Heart right ventricle (tissue), 16 donors: ENCODE measurements at places on chromosomes 7 and 10. TPM values are rescaled to one million over a fixed set of nuclear protein-coding genes. Genes with fewer than 3 reads are reported as not detected.
A peak's percentile ranks its signal among the peaks of the same experiment; 100 is the strongest.

DNA sequence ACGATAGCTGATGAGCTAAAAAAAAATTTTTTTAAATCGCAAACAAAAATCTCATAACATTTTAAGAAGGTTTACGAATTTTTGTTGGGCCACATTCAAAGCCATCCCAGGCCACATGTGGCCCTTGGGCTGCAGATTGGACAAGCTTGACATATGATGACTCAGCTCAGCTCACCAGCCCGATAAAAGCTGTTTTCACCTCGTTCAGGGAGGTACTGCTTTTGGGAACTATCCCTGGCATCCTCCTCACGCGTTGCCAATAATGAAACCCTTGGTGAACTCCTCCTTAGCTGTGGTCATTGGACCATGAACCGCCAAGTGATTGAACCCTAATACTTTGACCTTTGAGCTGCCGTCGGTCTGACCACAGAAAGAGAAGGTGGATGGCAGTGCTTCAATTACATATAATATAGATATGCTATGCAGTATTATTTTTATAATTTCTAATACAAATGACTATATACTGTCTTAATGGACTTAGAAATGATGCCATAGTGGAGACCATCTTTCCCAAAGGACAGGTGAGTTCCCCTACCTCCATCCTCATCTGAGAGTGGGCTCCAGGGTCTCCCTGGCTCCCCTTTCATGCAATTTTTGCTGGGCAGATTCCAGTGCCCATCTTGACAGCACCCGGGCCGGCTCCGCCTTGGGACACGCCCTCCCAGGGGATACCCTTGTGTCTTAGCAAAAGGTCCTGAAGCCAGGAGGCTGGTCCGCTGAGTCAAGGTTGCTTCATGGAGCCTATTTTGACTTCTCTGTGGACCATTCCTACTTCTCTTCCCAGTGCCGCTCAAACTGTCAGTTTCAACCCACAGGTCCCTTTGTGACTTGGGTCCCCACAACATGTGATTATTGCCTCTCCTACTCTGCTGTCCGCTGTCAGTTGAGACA, 707.2 kb downstream of the PARD3 start:
- no peak for DNase-seq

DNA sequence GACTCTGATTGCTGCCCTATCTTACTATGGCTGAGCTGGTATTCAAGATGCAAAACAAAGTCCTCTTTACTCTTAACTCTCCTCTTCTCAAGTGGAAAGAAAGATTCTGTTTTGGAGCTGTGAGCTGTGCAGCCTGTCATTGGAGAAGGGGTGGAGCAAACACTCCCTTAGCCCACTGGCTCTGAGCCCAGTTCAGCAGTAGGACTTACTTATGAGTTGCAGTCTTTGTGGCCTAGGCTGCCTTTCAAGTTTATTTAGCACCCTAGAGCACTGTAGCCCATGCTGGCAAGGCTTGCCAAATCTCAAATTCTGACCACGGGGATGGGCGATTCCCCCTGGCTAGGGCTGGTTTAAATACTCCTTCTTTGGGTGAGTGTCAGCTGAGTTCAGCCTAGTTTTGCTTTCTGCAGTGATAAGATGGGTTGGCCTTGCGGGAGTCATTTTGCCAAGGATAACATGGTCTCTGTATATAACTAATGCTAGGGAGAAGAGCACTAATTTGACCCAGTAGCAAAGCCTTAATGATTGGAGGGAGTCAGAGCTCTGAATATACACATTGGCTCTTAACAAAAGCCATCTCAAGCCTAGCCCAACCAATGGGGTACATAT, 110.2 kb downstream of the MYO3A start:
- no peak for DNase-seq

GRCh38 chr7:69177941-69178494, 420.3 kb upstream of the AUTS2 start:
- DNase-seq, result no peak

Gene STAG3
- total RNA-seq, result 0.37 TPM

Gene ATP6V0A4
- total RNA-seq, result not detected

GRCh38 chr10:109892931-109893330, 30.4 kb downstream of the XPNPEP1 start:
- no peak for DNase-seq

GRCh38 chr7:73451780-73452398, 18.3 kb downstream of the FZD9 start:
- no peak for DNase-seq

Gene CHAT
- not detected for total RNA-seq

DNA sequence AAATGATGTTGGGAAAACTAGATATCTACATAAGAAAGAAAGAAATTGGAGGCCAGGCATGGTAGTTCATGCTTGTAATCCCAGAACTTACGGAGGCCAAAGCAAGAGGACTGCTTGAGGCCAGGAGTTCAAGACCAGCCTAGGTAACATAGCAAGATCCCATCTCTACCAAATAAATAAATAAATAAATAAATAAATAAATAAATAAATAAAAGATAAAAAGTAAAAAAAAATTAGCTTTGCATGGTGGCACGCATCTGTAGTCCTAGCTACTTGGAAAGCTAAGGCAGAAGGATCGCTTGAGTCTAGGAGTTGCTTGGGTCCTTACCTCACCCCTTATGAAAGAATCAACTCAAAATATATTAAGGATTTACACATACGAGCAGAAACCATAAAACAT, 193.5 kb upstream of the NOBOX start:
- DNase-seq, result no peak

DNA sequence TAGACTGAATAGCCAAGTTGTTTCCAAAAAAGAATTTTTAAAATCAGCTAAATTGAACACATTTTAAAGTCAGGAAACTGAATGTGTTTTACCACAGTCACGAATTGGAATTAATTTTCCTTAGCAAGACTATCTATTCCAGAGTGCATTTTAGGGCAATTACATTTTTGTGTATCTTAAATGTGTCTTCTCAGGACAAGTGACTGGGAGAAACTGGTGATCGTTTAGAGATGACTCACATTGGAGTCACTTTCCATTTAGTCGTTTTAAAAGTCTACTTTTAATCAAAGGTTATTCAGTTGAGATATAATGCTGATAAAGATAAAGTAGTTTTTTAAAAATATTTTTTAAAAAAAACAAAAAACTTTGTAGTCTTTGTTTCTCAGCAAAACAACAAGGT, 191.7 kb upstream of the SLC26A5 start:
- DNase-seq, result no peak

Gene DKK1
- 0.26 TPM for total RNA-seq

GRCh38 chr10:95434583-95434982, 126.6 kb downstream of the SORBS1 start:
- DNase-seq, result no peak

DNA sequence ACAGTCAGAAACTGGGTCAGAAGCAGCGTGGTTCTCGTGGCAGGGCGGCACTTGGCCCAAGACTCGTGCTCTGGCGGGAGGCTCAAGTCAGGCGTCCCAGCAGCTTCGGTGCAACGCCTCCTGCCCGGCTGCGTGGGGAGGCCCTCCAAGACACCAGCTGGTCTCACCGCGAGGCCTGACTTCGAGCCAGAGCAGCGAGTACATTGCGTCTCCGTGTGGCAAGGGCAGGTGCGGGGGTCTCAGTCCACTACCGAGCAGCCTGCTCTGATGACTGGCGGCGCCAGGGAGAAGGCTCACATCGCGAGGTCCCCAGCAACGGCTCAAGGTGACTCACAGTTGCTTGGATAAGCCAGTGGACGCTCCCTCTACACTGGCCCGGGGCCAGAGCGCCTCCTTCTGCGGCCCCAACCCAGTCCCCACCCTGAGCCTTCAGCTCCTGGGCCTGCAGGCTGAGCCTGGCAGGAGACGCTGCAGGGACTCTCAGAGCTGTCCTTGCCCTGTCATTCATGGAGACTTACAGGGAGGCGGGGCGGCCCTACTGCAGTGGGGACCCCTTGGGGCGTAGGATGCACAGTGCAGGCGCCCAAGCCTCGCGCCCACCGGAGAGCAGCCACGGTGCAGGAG, 41.9 kb upstream of the PRKAR1B start:
- peak; percentile 60 for DNase-seq

DNA sequence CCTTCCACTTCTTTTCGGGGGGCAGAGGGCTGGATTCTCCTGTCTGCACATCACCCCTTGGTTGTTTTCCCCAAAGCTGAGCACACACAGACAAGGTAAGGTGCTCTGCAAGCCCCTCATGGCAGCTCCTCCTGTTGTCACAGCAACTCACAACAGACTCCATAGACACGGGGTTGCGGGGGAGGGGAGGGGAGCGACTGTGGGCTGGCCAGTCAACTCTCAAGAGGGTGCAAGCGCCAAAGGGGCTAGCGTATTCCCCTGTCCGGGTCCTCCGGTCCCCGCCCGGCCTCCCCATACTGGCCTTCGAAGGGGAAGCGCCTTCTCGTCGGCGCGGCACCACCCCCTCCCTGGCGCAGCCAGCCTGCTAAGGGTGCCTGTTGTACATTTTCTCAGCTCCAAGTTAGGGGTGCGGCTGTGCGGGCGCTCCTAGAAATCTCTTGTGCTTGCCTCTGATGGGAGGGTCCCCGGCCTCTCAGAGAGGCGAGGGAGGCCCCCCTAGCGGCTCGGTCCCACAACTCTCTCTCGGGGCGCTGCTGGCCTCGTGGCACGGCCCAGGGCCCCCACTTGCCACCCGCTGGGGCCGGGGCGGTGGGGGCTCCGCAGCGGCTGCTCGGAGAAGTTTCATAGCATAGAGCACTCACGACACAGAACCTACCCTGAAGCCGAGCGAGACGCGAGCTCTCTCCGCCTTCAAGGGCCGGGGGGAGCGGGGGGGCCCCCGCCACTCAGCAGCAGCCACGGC, 498 bp downstream of the RHOBTB1 start:
- DNase-seq, result peak; percentile 81

- no peak for DNase-seq
Observed at GRCh38 chr10:95517536-95518454, 43.4 kb downstream of the SORBS1 start.

Gene CDK14
- total RNA-seq, result 36.5 TPM

- no peak for DNase-seq
Observed at GRCh38 chr7:33836797-33837355, 68.5 kb upstream of the BMPER start.

DNA sequence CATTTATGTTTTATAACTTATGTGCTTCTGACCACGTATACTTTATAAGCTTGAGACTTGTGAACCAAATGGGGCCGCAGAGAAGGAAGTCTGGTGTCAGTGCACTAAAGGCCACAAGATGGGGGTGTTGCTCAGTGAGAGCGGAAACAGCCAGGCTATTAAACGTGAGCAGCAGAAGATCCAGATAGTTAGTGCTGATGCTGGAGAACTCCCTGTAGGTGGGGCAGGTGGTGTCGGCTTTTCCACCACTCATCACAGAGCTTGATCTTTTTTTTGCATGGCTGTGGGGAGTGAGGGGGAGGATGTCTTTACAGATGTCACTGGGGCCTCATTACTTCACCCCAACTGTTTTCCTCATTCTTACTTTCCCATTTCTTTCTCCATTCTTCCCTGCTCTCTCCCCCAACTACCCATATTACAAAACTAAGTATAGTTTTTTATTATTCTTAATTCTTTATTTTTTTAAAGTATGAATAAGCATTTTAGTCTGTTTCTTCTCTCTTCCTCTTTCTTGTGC, 34.7 kb downstream of the ACADSB start:
- DNase-seq, result peak; percentile 7

DNA sequence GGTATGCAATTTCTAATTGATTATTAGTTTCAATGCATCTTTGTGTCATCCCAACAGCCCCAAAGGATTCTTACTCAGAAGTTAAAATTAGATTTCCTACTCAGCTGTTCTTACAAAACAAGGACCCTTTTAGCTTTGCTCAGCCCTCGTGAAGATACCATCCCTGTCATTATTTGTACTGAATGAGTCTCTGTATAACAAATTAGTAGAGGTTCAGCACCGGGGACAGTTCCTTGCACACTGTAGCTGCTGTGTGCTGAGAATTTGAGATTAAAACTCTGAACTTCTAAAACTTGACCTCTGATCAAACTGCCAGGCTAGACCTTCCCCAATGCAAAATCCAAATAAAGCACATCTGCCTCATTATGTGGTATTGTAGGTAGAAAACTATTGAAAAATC, 299.1 kb downstream of the LHFPL3 start:
- DNase-seq, result no peak

DNA sequence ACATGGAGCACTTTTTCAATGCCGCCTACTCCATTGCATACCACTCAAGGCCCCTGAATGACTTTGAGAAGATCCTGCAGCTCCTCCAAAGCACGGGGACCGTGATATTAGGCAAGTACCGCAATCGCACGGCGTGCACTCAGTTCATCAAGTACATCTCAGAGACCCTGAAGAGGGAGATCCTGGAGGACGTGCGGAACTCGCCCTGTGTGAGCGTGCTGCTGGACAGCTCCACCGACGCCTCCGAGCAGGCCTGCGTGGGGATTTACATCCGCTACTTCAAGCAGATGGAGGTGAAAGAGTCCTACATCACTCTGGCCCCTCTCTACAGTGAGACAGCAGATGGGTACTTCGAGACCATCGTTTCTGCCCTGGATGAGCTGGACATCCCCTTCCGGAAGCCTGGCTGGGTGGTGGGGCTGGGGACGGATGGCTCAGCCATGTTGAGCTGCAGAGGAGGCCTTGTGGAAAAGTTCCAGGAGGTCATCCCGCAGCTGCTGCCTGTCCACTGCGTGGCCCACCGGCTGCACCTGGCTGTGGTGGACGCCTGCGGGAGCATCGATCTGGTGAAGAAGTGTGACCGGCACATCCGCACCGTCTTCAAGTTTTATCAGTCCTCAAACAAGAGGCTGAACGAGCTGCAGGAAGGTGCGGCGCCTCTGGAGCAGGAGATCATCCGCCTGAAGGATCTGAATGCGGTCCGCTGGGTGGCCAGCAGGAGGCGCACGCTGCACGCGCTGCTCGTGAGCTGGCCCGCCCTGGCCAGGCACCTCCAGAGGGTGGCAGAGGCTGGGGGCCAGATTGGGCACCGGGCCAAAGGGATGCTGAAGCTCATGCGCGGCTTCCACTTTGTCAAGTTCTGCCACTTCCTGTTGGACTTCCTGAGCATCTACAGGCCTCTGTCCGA, 12.7 kb upstream of the ATP6V0E2 start:
- DNase-seq, result no peak

Gene CALHM1
- total RNA-seq, result not detected

DNA sequence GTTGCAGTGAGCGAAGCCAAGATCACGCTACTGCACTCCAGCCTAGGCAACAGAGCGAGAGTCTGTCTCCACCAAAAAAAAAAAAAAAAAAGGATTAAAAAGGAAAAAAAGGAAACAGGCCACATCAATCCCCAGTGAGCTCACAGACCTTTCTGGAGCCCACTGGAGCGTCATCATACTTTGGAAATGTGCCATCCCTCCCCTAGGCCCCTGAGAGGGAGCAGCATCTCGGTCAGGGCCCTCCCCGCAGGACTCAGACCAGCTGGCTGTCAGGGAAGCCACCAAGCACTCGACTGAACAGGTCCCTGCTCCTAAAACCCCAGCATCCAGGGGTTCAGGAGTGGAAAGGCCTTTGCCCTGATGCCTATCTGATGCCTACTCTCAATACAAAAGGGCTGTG, 97.9 kb upstream of the SH2B2 start:
- DNase-seq, result no peak

- DNase-seq, result no peak
Observed at GRCh38 chr10:1384026-1384425, 327.8 kb downstream of the WDR37 start.

GRCh38 chr10:96416643-96417042, 57.8 kb upstream of the OPALIN start:
- DNase-seq, result peak; percentile 40

- DNase-seq, result no peak
Observed at GRCh38 chr10:110265573-110266193, 39.0 kb downstream of the SMNDC1 start.

Gene LRMDA
- 10.1 TPM for total RNA-seq

- DNase-seq, result no peak
Observed at GRCh38 chr10:13231808-13232207, 2.4 kb downstream of the UCMA start.

GRCh38 chr7:131381069-131381838, 53.6 kb downstream of the MKLN1 start:
- no peak for DNase-seq

Gene DOCK1
- total RNA-seq, result 24.8 TPM
